ENCODE measurements at places on chromosomes 5 and 9.

GRCh38 chr9:137750566-137750965, 127.0 kb upstream of the CACNA1B start:
- no peak for DNase-seq

GRCh38 chr5:126542441-126542840, 52.6 kb downstream of the ALDH7A1 start:
- DNase-seq = no peak

DNA sequence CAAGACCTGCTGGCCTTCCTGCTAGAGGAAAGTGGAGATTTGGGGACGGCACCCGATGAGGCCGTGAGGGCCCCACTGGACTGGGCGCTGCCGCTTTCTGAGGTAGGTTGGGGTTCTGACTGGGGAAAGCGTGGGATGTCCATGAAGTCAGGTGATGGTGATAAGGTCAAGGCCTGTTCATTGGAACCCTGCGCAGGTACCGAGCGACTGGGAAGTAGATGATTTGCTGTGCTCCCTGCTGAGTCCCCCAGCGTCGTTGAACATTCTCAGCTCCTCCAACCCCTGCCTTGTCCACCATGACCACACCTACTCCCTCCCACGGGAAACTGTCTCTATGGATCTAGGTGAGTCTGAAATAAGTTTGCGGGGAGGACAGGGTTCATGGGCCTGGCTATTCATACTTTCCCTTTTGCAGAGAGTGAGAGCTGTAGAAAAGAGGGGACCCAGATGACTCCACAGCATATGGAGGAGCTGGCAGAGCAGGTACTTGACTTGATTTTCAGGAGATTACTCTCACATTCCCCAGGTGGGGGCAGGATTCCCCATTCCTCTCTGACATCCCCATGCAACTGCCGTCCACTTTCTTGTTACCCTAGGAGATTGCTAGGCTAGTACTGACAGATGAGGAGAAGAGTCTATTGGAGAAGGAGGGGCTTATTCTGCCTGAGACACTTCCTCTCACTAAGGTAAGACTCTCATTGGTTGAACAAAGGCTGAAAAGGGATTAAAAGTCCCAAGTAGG, 505 bp downstream of the CREB3 start:
- peak; percentile 62 for DNase-seq

GRCh38 chr9:136316271-136316751, 11.0 kb upstream of the GPSM1 start:
- DNase-seq = no peak

GRCh38 chr9:5886114-5886939, 4.4 kb upstream of the MLANA start:
- peak; percentile 81 for DNase-seq

DNA sequence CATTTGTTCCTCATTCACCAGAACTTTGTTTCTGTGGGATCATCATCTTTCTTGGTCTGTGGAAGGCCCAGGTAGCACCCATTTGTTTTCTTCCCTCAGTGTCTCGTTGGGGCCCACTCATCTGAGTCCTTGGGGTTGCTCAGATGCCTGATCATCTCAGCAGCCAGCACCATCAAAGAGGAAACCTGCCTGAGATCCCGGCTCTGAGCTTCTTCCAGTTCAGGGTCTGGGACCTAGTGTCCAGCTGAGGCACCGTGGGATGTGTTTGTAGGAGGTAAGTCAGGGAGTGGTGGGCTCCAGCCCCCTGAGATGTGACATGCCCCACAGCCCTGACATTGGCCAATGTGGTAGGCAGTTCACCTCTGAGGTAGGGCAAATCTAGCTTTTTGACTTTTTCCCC, 9.4 kb upstream of the CD180 start:
- DNase-seq = no peak

DNA sequence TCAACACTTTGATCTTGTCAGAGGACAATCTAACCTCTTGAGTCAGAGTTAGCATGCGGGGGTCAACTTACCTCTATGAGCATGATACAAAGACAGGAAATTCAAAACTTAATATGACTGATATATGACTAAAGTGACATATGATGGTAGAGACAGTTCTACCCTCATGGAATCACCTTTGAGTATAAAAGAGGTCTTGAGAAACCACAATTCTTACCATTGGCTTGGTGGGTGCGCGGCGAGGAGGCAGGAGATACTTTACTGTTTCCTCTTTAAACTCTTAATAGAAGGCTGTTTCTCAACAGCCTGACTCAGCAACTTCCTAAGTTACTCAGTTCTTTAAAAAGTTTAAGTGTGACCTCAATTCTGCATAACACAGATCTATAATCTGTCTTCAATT, 372.8 kb downstream of the KIAA0825 start:
- DNase-seq = no peak

GRCh38 chr9:3205421-3206095, 320.2 kb downstream of the RFX3 start:
- no peak for DNase-seq

DNA sequence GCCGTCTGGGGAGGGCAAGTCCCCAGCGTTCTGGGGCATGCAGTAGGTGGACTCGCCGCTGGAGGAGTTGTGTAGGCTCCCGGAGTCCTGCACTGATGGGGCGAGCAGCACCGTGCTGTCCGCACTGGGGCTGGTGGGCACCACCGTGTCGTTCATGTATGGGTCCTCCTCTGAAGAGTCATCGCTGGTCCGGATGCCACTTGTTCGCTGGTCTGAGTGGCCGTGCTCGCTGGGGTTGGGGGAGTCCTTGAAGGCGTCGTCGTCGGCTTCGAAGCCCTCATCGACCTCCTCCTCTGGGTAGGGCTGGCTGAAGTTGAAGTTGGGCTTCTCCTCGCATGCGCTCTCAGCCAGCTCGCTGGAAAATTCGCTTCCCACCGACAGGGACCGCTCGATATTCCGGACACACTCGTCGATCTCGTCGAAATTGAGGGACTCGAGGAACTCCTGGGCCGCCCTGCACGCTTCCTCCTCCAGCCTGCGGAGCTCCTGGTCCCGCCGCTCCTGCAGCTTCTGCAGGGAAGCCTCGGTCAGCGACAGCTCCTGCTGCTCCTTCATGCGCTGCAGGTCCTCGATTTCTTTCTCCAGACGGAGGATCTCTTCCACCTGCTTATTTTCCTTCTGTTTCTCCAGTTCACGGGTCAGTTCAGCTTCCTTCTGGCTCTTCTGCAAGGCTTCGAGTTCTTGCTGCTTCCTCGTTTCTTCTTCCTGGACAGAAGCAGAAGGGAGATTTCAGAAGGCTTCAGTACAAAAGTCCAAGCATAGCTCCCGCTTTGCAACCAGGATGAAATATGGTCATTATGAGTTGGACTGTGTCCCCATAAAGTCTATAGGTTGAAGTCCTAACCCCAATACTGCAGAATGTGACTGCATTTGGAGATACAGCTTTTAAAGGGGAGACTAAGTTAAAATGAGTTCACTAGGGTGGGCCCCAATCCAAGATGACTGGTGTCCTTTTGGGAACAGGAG, 84.6 kb upstream of the RETREG1 start:
- no peak for DNase-seq

DNA sequence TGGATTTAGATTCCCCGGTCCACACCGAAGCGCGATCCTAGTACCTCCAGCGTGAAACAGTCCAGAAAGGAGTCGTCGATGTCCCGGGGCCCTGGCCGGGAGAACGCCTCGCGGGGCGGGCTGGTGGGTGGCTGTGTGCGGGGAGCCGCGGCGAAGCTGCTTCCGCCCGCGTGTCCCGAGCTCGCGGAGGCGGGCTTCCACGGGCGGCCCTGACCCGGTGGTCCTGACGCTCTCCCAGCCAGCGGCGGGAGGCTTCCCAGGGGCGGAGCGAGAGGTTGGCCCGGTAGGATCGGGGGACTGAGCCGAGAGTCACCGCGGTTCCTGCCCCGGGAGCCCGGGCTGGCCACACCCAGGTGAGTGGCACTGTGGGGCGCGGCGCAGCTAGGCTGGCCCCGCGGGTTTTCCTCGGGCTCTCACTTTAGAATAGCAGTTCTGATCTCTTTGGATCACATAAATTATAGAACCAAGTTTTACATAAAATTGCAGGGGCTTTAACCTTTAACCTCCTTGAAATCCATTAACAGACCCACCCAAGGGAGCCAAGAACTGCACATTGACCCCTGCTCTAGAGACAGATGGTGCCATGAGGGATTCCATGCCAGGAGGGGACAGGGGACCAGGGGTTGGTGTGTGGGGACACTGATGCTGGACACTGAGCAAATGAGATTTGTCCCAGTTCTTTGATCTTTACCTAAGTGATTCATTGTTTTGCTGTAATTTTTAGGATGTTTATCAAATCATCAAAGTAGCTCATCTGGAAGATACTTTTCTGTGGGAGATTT, 29.2 kb upstream of the IL31RA start:
- DNase-seq = no peak

GRCh38 chr9:20376731-20377375, 245.4 kb downstream of the MLLT3 start:
- no peak for DNase-seq

DNA sequence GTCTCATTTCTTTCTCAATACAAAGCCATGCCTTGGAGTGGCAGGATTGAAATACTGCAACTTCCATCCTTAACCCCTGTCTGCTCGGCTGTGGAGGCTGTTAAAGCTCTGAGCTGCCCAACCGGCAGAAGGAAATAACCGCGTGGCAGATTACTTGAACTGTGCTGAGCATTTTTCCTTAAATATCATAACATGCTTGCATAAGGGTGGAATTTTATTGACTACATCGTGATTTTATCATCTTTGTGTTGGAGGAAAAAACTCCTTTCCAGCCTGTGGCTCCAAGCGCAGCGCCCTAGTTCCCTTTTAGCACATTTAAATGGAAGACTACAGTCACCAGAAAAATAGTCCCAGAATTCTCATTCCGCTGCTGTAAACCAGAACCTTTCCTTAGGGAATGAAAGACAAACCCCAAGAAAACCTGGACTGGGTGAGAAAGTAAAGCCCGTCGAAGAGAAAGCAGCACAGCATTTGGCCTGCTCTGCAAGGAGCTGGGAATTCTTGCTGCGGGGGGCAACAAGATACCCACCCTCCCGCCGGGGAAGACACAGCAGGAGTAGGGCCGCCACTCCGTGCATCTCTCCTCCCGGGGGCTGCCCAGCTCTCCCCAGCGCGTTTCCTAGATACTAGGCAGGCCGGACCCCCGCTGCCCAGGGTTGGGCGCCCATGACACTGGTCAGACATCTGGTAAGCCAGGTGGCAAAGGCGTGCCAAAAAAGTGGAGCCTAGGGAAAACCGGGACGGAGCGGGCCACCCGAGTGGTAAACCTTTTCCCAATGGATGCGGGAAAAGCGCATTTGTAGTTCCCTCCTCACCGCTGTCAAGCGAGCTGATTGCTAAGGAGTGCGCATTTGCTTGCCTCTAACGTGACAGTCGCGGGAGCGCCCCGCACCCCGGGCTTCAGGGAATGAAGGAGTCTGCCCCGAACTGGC, 1.3 kb downstream of the SHC3 start:
- DNase-seq = peak; percentile 60

DNA sequence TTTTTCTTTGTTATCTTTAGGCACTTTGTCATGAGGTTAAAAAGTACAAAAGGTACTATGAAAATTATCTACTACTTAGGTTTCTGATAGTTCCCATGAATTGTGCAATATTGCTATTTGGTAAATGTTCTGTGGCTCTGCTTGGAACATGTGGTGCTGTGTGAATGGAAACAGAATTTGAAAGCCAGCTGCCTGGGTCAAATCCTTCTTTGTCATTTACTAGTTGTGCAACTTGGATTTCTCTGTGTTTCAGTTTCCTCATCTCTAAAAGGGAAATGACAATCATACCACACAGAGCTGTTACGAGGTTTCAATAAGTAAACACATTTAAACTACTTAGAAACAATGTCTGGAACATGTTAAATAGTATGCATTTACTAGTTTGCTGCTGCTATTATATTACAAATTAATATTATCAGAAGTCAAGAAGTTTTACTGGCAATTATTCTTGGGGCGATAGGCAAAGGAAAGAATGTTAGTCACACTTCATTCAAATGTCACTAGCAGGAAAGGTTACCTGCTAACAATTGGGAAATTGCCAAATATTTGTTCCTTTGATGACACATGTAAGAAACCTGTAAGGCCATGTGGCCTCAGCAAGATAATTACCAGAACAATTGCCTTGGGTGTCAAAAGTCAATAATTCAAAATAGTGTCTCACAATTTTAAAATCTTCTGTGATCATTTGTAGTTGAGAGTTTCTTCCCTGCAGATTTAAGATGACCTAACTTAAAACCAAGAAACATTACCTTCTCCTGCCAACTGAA, 184.8 kb downstream of the KIAA0825 start:
- no peak for DNase-seq
